GM23338 (cell line): ENCODE measurements at places on chromosomes 6 and 20.

GRCh38 chr20:48724891-48725554 is 102.8 kb downstream of the PREX1 start:
- DNase-seq = no peak

DNA sequence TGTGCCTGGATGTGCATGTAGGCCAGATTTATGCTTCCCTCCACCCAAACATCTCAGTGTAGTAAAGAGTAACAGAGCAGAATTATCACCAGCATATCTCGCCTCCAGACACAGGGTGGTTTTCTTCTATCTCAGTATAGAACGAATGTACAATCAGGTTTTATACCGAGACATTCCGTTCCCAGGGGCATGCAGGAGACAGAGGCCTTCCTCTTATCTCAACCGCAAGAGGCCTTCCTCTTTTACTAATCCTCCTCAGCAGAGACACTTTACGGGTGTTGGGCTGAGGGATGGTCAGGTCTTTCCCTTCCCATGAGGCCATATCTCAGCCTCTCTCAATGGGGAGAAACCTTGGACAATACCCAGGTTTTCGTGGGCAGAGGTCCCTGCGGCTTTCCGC is 36.4 kb upstream of the MC3R start:
- no peak for DNase-seq

DNA sequence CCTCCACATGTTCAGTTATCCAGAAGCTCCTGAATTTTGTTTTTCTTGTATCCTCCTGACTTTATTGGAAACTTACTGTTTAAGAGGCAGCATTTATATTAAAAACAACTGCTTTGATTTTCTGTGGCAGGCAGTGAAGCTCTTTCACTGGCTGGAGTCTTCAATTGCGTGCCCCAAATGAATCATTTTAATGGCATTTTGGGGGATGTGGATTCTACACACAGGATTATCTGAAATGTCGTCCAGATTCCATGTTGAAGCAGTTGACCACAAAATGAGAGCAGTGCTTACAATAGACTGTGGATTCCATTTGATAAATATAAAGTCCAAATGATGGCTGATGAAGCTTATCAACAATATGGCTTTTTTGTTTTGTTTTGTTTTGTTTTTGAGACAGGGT is 41.0 kb upstream of the HIVEP1 start:
- DNase-seq = no peak

DNA sequence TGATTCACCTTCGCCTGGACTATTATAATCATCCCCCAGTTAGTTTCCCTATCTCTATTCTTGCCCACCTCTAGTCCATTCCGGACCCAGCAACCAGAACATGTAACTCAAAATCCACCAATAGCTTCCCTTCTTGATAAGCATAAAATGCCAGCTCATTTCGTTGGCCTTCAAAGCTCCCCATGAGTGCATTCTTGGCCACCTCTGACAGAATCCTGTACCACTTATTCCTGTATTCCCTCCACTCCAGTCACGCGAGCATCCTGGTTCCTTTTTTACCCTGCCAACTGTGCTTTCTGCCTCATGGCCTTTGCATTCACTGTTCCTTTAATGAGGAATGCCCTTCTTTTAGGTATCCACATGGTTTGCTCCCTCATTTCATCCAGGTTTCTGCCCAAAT is 36.7 kb downstream of the CYP24A1 start:
- DNase-seq = no peak

DNA sequence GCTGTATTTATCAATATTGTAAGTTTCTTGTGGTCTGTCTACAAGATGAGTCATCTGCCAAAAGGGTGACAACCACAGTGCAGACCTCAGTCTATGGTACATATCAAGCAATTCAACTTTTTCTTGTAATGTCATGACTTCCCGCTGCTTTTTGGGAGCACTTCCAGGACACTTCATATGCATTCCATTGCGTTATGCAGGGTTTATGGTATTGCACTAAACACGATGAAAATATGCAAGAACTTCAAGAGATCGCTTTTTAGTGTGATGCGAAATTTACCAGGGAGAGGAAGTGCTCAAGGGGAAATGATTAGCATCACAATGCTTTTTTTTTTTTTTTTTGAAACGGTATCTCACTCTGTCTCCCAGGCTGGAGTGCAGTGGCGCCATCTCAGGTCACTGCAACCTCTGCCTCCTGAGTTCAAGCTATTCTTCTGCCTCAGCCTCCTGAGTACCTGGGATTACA is 166.5 kb downstream of the TFAP2A start:
- peak; percentile 49 for DNase-seq

DNA sequence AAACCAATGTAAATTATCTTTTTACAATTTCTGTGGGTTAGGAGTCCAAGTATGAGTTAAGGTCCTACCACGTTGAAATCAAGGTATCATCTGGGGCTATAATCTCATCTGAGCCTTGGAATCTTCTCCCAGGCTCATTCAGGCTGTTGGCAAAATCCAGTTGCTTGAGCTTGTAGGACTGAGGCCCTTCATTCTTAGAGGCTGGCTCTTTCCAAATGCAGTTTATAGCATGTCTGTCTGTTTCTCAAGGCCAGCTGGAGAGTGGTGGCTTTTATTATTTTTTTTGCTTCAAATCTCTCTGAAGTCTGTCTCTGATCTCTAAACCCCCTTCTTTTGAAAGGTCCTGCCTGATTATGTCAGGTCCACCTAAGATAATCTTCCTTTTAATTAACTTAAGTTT is 177.2 kb upstream of the ASCC3 start:
- no peak for DNase-seq

DNA sequence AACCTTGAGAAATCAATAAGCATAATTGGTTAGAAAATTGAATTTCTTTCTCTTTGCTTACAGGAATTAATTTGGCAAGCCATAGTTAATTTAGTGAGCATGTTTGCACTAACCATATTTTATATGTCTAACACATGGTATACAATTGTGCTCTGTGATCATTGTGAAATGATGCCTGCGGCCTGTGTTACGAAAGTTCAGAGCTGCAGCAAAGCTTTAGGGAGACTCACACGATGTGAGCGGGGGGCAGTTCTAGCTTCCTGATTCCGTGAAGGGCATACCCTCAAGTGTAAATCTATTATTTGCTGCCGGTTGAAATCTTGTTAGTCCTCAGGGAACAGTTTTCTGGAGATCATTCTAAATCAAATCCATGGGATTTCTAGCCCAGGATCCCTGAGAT is 25.5 kb upstream of the ADTRP start:
- no peak for DNase-seq

GRCh38 chr6:7562769-7563168 is 21.3 kb downstream of the DSP start:
- DNase-seq = no peak

GRCh38 chr6:14799928-14800327 is 445.9 kb upstream of the JARID2 start:
- peak; percentile 91 for DNase-seq

DNA sequence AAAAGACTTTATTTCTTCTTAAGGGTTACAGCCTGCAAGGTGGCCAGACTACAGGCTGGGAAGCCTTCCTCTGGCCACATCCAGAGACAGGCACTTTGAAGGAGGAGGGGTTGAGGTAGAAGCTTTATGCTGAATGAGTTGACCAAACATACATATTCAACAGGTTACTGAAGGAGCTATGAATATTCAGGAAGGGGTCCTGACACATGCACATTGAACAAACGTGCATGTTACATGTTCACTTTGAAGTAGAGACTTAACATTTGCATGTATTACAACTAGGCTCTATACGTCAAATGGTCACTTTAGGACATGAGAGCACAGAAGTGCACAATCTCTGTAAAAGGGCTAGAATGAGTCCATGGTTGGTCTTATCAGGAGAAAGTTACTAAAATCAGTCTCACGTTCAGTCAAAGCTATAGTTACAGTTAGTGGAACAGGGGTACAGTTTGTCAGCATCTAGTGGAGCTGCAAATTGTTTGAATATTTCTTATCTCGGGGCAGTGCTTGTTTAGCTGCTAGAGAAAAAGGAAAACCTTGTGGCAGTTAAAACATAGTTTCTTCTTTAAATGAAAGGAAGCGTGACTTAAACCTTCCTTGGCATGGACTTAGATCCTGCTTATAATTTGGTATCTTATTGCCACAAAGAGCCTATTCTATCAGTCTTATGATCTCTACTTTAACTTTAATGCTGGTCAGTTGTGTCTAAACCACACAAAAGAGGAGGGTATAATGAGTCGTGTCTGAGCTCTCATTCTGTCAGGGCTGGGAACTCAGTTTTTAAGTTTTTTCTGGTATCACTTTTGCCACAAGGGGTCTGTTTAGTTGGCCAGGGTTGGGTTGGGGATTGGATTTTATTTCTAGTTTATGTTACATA is 4.6 kb upstream of the ZSCAN9 start:
- no peak for DNase-seq

DNA sequence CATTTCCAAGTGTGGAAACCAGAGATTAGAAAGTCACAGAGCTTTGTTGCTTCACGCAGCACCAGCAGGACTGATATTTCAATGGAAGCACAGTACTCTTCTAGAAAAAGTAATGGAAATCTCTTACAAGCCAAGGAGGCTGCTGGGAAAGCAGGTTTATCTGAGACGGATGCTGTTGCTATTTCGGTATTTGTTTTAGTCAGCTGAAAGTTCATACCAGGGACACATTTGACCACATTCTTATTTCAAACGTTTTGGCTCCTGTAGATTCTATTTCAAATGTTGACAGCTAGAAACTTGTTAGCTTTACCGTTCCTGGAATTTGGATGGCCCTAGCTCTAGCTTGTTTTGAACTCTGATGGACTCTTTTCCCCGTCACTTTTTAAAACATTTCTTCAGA is 3.7 kb upstream of the TMEM242 start:
- DNase-seq = no peak

DNA sequence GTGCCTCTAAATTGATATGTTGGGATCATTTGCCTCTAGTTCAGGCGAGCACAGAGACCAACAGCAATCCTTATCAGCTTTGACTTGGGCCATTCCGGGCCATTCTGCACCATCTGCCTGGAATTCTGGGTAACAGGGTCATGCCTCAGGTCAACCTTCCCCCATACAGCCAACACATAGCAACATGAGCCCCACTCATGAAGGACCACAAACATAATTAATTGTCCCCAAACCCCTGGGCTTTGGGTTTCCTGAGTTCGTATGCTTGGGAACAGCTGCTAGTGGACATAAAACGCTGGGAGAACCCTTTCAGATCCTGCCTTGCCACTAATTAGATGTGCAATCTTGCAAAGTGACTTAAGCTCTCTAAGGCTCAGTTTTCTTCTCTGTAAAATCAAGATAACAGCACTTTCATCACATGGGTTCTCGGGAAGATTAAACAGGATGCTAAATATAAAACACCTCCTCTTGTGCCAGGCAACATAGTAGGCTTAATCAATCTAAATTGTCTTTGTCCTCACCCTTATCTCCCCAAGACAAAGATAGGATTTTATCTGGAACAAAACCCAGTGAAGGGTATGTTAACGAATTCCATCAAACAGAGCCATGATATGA is 426.5 kb downstream of the CD83 start:
- DNase-seq = no peak

DNA sequence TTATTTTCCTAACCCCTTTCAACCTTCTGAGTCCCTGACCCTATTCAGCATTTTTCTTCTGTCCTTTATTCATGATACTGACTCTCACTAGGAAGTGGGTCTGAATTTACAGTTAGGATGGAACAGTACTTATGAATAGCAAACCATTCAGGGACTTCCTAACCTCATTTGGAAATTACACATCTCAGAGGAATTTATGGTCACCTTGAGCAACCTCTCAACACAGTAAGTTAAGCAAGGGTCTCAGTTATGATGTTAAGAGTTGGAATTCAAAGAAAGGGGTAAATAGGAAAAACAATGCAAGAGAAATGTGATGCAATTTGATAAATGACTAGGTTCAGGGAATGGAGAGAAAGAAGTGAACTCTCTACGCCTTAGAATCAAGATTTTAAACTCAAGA is 97.3 kb downstream of the GPR6 start:
- DNase-seq = no peak

GRCh38 chr6:165817148-165817547 is 154.1 kb upstream of the PDE10A start:
- DNase-seq = no peak
